ENCODE measurements at places on chromosomes 5 and 9.
A peak's percentile ranks its signal among the peaks of the same experiment; 100 is the strongest.

DNA sequence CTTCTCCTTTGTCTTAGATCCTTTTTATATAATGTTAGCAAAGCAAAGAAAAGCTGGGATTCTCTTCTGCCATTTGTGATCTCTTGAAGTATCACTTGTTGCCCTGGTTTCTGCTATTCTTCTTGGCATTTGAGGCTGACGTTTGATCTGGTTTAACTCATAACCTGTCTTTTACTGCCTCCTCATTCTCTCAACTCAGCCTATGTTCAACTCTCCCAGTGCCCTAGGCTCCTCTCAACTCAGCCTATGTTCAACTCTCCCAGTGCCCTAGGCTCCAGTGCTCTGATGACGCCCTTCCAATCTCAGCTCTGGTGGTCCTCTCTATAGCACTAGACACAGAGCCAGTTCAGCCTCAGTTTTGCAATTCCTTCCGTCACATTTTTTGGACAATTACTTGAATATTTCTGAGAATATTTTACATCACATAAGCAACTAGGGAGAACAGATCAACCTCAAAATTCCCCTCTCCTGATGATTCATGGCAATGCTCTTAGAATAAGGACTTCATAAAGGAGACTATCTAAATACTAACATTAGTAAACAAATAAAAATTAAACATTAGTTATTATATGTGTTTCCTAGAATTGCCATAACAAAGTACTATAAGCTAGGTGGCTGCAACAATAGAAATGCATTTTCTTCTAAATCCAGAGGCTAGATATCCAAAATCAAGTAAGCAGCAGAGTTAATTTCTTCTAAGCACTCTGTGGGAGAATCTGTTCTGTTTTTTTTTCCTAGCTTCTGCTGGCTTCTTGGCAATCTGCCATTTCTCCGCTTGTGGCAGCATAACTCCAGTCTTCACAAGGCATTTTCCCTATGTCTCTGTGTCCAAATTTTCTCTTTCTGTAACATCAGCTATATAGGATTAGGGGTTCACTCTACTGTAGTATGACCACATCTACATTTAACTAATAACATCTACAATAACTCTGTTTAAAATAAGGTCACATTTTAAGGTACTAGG is 662.1 kb upstream of the FTMT start:
- peak; percentile 7 for DNase-seq

DNA sequence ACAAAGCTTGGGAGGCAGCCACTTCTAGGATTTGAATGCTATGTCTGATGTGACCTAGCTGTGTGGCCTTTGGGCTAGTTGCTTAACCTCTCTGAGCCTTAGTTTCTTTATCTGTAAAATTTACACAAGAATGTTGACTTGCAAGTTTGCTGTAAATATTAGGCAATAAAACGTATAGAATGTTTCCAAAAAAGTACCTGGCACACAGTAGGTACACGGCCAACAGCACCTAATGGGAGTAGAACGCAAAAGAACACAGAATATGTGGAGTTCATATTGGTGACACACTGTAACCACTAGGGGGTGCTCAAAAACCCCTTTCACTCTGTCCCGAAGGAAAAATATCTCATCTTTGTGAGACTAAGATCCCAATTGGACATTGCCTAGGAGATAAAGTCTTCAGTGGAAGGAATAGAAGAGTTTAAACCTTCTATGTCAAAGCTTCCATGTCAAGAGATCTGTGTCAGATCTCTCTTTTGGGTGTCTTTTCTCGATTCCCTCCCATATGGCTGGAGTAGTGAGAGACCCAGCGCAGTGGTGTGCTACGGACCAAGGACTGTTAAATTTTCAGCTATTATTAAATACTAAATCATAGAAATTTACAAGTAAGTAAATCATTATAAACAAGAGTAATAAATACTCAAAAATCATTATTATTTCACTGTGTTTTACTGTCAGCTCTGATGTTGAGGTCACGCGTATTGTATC is 145.4 kb upstream of the RAD23B start:
- peak; percentile 45 for DNase-seq

GRCh38 chr9:14417237-14417636 is 103.3 kb upstream of the NFIB start:
- DNase-seq = no peak

GRCh38 chr5:71588533-71588885 is 1.4 kb downstream of the MCCC2 start:
- no peak for DNase-seq

DNA sequence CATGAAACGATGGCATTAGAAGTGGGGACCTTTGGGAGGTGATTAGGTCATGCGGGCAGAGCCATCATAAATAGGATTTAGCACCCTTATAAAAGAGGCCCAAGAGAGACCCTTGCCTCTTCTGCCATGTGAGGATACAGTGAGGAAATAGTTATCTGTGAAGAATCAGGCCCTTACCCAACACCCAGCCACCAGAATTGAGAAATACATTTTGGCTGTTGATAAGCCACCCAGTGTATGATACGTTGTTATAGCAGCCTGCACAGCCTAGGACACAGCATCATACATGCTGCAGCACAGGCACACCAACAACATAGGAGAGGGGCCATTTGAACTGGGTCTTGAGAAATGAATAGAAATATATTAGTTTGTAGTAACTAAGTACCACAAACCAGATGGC is 8.0 kb upstream of the MAMDC2 start:
- DNase-seq = no peak

GRCh38 chr9:134488331-134489280 is 153.0 kb upstream of the COL5A1 start:
- no peak for DNase-seq

GRCh38 chr5:72662305-72662704 is 154.2 kb upstream of the TNPO1 start:
- DNase-seq = no peak

- no peak for DNase-seq
Measured at GRCh38 chr9:123002754-123003153, 30.7 kb upstream of the GPR21 start.

DNA sequence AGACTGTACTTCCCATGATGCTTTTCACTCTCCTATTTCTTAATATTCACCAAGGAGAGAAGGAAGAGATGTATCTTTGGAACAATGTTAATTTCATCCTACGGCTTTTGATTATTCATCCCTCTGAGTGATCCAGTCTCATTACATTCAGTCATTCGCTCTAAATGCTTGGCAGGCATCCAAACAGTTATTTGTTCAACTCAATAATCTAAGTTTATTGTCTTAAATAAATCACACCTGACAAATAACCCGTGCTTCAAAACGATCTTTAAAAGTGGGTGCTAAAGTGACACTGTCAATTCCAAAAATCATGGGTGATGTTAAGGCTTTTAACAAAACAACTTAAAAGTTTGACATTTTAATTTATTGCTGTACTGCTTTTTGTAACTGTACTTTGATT is 233.1 kb downstream of the RASEF start:
- no peak for DNase-seq

GRCh38 chr9:3874449-3875360 is 348.9 kb upstream of the RFX3 start:
- DNase-seq = no peak

GRCh38 chr5:160638161-160638742 is 213.8 kb downstream of the ATP10B start:
- DNase-seq = peak; percentile 13

GRCh38 chr9:136473354-136473721 is 9.5 kb downstream of the SEC16A start:
- no peak for DNase-seq

GRCh38 chr9:17829812-17830385 is 251.0 kb downstream of the SH3GL2 start:
- no peak for DNase-seq

DNA sequence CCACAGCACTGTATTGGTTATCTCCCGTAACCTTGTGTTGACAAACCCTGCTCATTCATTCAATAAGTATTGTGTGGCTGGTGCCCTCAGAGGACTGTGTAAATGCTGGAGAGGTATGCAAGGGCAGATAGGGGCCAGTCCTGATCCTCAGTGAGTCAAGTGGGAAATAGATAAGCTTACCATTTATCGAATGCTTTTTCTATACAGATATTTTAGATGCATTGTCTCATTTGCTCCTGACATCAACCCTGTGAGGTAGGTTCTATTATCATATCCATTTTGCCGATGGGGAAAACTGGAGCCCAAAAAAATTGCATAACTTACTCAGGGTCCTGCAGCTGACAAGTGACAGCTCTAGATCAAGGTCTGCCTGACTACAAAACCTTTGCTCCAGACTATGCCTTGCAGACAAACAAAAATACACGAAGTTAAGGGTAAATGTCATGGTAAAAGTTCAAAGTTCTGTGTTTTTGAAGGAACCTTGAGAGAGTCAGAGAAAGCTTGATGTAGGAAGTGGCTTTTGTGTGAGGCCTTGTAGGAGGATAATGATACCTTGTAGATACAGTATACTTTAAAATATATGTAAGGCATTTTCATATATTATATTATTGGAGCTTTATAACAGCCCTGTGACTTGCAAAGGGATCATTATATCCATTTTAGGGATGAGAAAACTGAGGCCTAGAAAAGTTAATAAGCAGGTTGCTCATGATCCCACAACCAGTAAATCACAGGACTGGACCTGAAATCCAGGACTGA is 22.7 kb downstream of the CYFIP2 start:
- no peak for DNase-seq

DNA sequence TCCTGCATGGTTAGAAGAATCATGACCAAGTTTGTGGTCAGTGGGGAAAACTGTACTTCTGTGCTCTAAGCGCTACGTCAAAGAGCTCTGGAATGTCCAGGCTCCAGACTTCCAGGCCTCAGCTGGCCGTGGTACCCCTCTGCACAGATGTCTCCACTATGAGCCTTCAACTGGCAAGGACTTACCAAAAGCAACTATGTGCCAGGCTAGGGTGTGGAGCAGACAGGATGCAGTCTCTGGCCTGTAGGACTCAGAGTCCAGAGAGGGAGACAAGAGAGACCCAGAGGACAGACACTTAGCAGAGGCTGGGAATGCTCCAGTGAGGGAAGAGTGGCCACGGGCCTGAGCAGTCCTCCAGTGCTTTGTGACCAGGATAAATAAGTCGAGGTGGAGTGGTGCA is 31.0 kb upstream of the TCF7 start:
- no peak for DNase-seq

- no peak for DNase-seq
Measured at GRCh38 chr9:35835216-35835632, 6.2 kb downstream of the TMEM8B start.

DNA sequence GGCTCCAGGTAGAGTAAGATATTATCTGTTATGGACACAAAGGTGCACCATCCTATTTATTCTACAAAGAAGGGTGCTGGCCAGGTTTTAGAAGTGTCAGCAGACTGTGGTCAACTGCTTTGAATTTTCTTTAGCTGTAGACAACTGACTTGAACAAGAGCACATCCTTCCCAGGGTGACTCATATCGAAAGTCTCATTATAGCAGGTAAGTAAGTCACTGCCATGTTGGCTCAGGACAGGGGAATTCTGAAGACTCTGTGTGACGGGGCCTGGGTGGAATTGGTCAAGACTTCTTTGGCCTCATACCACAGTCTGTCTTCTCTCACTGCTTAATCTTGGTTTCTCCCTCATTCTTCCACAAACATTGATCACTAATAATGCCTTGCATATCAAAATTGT is 214.5 kb upstream of the CDH9 start:
- DNase-seq = no peak

DNA sequence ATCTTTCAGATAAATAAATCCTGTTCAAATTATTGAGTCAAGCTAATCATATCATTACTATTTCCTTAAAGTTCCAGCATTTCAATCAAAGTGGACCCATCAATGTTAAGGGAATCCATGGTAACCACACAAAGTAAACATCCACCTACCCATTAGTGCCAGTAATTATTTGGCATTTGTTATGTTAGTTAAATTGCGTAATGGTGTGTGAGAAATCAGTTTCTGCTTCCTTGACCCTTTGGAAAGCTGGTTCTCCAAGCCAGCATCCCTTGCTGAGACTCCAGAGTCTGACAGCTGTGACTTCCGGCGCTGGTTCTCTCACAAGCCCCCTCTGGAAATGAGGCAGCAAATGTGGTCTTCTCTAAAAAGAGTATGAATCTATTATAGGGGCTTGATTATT is 308.6 kb upstream of the EFNA5 start:
- DNase-seq = no peak

DNA sequence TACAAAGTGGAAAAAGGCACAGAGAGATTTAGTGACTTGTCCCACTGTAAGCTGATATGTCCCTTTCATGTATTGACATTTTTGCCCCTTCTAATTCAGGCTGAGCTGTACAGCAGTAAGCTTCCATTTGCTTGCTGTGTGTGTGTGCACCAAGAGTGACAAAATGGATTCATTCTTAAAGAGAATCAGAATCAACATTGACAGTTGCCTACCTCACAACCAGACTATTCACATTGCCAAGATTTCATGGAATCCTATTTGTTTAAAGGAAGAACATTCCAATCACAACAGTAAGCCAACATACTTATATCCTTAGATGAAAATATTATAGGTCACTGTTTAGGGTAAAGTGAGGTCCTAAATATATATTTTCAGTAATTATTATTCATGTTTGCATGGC is 102.6 kb downstream of the TMEM232 start:
- no peak for DNase-seq

DNA sequence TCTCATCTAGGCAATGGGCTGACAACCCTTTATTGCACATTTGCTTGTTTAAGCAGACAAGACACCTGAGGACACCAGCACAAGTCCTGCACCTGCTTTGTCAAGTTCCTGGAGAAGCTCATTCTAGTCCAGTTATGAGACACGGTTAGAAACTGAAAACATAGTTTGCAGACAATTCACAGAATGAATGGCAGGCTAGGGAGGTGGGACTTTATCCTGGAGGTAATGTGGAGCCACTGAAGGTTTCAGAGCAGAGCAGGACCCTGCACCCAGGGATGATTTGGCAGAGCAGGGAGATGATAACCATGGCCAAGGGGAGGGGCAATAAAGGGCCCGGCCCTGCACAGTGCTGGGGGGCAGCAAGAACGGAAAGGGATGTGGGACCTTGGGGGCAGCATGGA is 50.7 kb upstream of the SLC25A51 start:
- DNase-seq = no peak

GRCh38 chr9:121486043-121486442 is 13.6 kb downstream of the GGTA1 start:
- DNase-seq = no peak

- no peak for DNase-seq
Measured at GRCh38 chr5:59322058-59322457, 571.5 kb downstream of the PDE4D start.

DNA sequence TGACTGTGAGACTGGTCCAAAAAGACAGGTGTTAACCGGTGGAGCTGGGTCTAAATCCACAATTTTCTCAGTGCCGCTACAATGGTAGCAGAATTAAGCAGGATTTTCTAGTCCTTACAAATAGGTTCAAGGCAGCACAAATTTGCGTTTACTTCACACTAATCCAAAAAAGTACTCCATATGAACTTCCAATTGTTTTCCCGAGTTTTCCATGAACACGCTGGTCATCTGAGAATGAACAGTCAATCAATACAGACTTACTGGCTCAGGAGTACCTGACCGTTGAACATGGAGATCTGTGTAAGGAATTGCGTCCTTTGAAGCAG is 709 bp downstream of the SLC35D2 start:
- no peak for DNase-seq

DNA sequence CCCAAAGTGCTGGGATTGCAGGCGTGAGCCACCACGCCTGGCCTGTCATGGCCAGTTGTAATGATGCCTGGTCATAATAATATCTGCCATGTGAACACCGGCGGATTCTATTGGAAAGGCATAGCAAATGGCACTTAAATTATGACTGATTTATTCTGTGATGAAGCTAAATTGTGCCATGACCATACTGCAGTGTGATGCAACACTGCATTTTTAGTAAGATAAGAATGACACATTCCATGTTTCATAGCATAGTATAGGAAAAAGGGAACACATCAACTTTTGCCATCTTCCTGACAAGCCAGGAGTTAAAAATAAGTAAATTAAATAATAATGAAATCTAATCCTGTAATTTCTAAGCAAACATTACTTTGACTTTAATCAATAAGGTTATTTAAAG is 30.4 kb upstream of the BICD2 start:
- no peak for DNase-seq
